ENCODE measurements at places on chromosomes 12 and 14.
A peak's percentile ranks its signal among the peaks of the same experiment; 100 is the strongest.

- no peak for DNase-seq
Measured at GRCh38 chr12:80632835-80633234, 74.6 kb upstream of the MYF6 start.

- DNase-seq, result no peak
Measured at GRCh38 chr12:11202811-11203210, 16.1 kb upstream of the TAS2R42 start.

DNA sequence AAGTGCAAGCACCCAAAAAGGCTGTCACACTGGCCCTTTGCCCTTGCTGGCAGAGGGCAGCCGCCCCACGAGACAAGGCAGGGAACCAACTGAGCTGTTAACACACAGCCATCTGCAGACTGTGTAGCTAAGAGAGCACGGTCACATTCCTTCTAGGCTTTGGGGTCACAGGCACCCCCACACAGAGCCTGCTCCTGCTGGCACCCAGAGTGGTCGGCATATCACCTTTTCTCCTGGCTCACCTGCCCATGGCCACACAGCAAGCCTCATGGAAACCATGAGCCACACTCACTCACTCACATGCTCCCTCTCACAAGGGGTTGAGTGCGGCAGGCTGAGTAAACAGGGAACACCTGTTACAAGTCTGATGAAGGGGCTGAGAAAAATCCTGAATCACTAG lies 214.5 kb downstream of the PCNX1 start:
- no peak for DNase-seq

DNA sequence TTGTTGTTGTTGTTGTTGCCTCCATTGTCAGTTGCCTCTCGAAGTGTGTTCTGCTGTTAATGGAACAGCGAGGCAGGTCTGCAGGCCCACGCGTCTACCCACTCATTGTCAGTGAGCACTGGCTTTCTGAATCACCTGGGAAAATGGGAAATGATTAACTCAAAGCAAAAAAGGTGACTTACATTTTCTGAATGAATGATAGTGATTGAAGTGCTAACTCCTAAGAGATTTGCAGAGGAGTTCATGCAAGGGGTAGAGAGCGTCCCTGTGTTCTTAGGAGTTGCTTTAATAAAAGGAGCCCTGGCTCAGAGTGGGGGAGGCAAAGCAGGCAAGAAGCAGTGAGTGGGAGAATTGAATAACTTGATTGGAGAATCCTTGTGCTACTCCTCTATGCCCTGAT lies 177.6 kb downstream of the CAND1 start:
- DNase-seq, result no peak

GRCh38 chr12:13187399-13187798 lies 9.1 kb upstream of the EMP1 start:
- DNase-seq, result no peak

GRCh38 chr14:72141084-72141483 lies 208.9 kb downstream of the RGS6 start:
- no peak for DNase-seq

GRCh38 chr12:2891240-2892053 lies 756 bp downstream of the TULP3 start:
- no peak for DNase-seq

DNA sequence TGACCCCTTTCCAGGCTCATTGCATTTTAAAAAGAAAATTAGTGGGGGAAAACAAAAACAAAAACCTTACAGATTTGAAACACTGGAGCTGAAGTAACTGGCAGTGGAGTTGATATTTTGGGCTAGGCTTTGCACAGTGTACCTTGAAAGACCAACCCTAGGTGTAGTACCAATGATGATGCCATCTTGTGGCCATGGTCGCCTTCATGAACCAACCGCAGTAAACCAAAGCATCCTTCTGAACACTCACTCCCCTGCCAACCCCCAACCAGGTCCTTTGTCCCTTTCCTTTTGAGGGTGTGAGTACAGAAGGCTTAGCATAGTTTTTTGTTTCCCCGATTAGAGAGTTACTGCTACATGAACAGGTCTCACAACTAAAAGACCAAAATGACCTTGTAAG lies 5.9 kb downstream of the TOMM20L start:
- no peak for DNase-seq

GRCh38 chr12:33427071-33427470 lies 12.5 kb downstream of the SYT10 start:
- no peak for DNase-seq

DNA sequence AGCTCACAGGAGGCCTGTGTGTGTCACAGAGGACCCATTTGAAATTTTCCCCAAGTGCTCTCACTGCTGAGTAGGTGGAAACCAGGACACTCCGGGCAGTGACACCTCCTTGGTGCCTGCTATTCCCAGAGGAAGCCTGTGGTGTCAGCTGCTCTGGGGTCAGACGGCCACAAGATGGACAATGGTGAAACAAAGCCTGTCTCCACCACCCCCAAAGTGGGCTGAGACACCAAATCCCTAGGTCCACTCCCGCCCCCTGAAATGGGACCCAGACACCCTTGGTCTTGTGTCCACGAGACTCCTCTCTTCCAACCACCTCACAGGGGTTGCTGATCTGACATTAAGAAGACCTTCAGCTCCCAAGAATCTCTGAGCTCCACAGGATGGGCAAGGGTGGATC lies 7.0 kb downstream of the KCNH3 start:
- DNase-seq, result no peak

- no peak for DNase-seq
Measured at GRCh38 chr12:63317880-63318279, 166.9 kb upstream of the AVPR1A start.

GRCh38 chr14:92637228-92637627 lies 111.2 kb downstream of the LGMN start:
- no peak for DNase-seq

- no peak for DNase-seq
Measured at GRCh38 chr14:60839057-60839456, 104.5 kb downstream of the MNAT1 start.

GRCh38 chr12:54937376-54937775 lies 47.2 kb downstream of the TESPA1 start:
- no peak for DNase-seq

DNA sequence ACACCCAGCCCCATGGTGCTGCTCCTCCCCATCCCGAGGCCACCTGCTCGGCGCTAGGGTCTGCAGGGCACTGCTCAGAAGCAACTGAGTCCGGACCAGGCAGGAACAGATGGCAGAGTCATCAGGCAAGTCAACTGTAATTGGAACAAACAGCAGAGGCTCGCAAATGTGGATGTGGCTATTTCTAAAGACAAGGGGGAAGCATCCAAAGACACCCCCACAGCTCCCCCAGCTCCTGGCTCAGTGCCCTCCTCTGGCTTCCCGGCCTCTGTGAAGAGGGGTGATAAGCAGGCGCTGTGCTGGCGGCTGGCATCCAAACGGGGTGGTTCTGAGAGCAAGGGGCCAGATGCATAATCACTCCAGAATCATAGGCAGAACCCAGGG lies 125.6 kb downstream of the PIWIL1 start:
- DNase-seq, result no peak

DNA sequence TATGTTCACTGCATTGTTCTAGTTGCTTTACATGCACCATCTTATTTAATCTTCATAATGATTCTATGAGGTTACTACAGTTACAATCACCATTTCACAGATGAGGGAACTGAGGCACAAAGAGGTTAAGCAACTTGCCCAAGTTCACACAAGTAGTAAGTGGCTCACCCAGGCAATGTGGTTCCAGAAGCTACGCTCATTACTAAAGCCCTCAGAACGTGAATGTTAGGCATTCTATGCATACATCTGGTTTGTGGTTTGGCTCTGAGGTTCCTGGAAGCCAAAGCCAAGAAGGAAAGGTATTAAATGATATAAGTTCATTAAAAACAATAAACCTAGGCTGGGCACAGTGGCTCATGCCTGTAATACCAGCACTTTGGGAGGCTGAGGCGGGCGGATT lies 14.4 kb upstream of the VRTN start:
- DNase-seq, result no peak

DNA sequence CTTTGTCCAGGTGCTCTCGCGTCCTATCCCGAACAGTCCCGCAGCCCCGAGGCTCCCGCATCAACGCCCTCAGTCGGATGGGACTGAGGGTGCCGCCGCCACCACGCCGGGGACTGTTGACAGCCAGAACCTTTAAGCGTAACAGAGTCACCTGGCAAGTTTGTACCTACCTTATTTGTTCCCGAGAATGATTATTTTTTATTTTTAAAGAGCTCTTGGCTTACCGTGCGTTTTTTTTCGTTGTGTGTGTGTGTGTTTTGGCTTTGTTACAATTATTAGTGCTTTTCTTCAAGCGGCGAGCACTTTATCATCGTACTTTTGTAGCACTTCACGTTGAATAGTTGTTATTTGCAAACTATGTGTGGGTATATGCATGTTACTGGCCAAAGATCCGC lies 463 bp downstream of the COA8 start:
- peak; percentile 2 for DNase-seq

Measured in stimulated activated CD8-positive, alpha-beta memory T cell treated with anti-CD3 and anti-CD28 coated beads, Interleukin-7, amount 100 ng/mL, for 1 hour (primary cell).